ENCODE measurements at places on chromosomes 6 and 20. TPM values are rescaled to one million over a fixed set of nuclear protein-coding genes. Genes with fewer than 3 reads are reported as not detected.

TNXB gene
- total RNA-seq = 10.4 TPM

ANKRD66 gene
- total RNA-seq = not detected

F13A1 gene
- total RNA-seq = not detected

TNFRSF6B gene
- 8.7 TPM for total RNA-seq

MYB gene
- total RNA-seq = 0.28 TPM

GJA1 gene
- 574 TPM for total RNA-seq

OPRL1 gene
- total RNA-seq = 0.19 TPM

EEF1A2 gene
- 0.38 TPM for total RNA-seq
